ENCODE measurements at places on chromosomes 5 and 9.

GRCh38 chr9:133785753-133786370 lies 47.7 kb upstream of the SARDH start:
- no peak for DNase-seq

DNA sequence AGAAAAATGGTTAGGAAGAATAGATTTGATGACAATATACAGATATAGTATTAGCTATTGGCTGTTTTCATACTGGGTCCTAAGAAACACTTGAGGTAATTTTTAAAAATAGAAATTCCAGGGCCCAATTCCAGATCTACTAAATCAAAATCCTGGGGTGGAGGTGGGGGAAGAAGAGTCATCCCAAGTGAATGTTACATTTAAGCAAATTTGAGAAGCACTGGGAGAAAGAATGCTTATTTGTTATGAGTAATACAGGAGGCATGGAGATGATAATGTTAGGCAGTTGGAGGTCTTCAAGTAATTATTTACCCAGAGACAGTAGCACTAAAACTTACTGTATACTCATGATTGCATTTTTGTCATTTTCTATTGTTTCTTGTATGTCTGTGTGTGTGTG lies 93.0 kb upstream of the DAB2 start:
- DNase-seq: no peak

DNA sequence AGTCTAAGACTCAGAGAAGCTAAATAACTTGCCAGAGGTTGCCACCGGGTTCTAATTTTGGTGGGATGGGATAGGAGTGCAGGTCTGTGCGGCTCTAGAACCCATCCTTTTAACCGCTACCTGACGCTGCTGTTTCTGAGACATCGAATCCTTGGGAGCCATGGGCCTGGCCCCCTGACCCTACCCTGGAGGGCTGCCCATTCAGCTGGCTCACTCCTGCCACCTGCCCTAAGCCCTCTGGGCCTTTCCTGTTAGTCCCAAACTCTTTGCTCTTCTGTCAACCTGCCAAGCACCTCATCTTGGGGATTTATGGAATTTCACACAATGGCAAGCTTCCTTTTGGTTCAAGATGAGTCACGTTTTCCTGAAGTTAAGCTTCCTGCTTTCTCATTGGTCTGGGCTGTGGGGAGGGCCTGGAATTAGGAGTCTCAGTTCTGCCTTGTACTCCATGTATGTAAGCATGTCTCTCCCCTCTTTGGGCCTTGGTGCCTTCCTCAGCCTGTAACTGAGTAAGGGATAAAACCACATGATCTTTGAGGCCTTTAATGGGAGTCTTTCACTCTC lies 26.6 kb downstream of the ENHO start:
- no peak for DNase-seq

DNA sequence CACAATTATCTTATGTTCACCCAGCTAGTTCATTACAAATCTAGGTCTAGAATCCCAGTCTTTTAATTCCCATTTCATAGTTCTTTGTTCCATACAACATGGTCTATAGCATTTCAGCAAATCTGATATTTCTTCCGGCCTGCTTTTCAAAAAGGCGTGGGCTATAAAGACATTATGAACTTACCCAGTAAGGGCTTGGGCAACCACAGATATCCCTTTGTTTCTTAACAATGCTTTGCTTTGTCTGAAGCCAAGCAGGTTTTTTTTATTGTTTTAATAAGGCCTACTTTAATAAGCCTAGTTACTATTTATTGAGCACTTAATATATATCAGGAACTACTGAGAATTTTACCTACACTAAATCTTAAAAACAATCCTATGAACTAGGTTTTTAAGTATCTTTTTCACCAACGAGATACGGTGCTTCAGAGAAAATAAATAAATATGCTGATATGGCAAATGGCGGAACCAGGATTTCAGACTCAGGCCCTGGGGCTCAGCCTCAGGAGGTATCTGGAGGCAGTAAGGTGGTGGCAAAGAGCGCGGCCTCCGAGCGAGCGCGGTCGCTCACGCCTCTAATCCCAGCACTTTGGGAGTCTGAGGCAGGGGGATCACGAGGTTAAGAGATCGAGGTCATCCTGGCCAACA lies 29.7 kb downstream of the PCA3 start:
- no peak for DNase-seq

GRCh38 chr5:148639081-148639480 lies 15.2 kb downstream of the HTR4 start:
- DNase-seq: no peak

DNA sequence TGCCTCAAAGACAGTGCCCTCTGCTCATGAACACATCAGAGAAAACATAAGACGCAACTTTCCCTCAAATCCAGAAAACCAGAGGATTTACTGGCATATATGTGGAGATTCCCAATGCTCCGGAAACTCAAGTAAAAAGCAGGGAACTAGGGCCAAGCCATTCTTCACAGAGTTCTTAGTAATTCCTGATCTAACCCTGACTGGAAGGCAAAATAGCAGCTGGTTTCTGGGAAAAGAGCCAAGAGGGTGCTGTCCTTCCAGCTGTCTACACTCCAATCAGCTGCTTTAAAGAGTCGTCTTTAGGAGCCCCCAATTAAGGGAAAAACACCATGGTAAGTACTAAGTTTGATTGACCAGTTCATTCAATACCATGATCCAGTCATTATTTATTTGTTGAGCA lies 49.6 kb downstream of the GNA14 start:
- DNase-seq: peak; percentile 74

DNA sequence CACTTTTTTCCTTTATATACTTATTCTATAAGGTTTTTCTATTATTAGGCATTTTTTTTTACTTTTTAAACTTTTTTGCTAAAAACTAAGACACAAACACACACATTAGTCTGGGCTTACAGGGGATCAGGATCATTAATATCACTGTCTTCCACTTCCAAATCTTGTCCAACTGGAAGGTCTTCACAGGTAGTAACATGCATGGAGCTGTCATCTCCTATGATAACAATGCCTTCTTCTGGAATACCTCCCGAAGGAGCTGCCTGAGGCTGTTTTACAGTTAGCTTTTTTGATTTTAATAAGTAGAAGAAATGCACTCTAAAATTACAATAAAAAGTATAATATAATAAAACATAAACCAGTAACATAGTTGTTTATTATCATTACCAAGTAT lies 345.5 kb upstream of the PTGER4 start:
- no peak for DNase-seq

GRCh38 chr9:136138566-136138965 lies 19.9 kb upstream of the TMEM250 start:
- peak; percentile 61 for DNase-seq
